Mesendoderm (in vitro differentiated cells): ENCODE measurements at places on chromosomes 3 and 15.

GRCh38 chr3:113304102-113304501, 92.7 kb downstream of the BOC start:
- peak; percentile 66 for DNase-seq
- H3K4me1 ChIP-seq = no peaks in the 10 kb centered on the region
- H3K27me3 ChIP-seq = no peaks in the 10 kb centered on the region
- H3K4me3 ChIP-seq = no peak overlapping the region
- H3K36me3 ChIP-seq = no peaks in the 10 kb centered on the region

DNA sequence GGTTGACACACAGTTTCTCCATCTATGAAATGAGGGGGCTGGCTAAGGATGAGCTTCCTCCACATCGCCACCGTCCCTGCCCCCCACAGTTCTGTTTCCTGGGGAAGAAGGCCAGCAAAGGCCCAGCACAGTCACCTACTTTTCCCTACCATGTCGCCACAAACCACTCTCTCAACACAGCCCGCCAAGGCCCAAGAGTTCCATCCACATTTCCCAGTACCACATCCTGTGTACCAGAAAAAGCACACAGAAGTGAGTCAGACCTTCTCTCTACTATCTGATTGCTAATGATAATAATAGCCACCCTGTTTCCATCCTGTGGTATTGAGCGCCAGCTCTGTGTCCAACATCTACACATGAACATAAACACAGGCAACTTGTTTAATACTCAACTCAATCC, 30.3 kb upstream of the C15orf39 start:
- H3K27me3 ChIP-seq = no peaks in the 10 kb centered on the region
- H3K36me3 ChIP-seq = no peaks in the 10 kb centered on the region
- no peaks in the 10 kb centered on the region for H3K4me1 ChIP-seq
- DNase-seq = no peak
- H3K27ac ChIP-seq = no peak overlapping the region

- no peaks in the 10 kb centered on the region for H3K36me3 ChIP-seq
- no peak overlapping the region for H3K4me3 ChIP-seq
- no peaks in the 10 kb centered on the region for H3K4me1 ChIP-seq
- no peak overlapping the region for H3K27ac ChIP-seq
- H3K27me3 ChIP-seq = no peaks in the 10 kb centered on the region
Observed at GRCh38 chr3:24981309-24981708, 446.8 kb upstream of the RARB start.

- no peak overlapping the region for H3K4me3 ChIP-seq
- no peak for DNase-seq
- peaks cover 1% of the 10 kb centered on the region for H3K36me3 ChIP-seq
- no peaks in the 10 kb centered on the region for H3K4me1 ChIP-seq
- H3K27me3 ChIP-seq = no peaks in the 10 kb centered on the region
- no peak overlapping the region for H3K27ac ChIP-seq
Observed at GRCh38 chr3:120441776-120442175, 9.0 kb downstream of the FSTL1 start.

- no peaks in the 10 kb centered on the region for H3K36me3 ChIP-seq
- DNase-seq = peak; percentile 44
- no peaks in the 10 kb centered on the region for H3K4me1 ChIP-seq
- H3K4me3 ChIP-seq = peak overlapping the region; percentile 91
- no peaks in the 10 kb centered on the region for H3K27me3 ChIP-seq
Observed at GRCh38 chr15:49155834-49156627, 632 bp upstream of the COPS2 start.

DNA sequence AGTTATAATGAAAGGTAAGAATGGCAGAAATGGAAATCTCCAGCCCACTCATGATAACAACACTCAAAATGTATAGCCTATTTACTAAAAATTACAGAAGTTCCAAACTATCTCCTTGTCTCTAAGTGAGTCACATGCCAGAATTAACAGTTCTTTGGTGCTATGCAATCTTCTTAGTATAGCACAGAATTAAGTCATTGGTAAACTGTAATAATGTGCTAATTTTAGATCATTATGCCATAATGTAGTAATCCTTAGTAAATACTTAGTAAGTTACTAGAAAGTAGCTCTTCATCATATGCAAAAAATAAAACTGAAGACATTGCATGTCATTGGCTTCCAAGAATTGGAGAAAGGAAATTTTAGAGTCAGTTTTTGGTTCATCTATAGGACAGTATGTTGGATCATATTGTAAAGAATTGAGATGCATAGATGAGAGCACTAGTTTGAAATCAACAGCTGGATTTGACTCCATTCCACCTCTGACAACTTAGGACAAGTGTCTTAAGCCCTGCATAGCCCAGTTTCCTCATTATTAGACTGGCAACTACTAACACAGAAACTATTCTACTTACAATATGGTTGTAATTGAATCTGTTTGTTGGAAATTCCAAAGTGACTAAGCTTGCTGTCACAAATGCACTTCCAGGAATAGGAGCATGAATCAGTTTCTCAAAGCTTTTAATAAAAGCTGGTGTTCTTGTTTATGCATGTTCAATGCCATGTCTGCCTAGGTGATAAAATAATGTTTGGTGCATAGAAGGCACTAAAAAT, 40.1 kb upstream of the CD47 start:
- H3K4me3 ChIP-seq = no peak overlapping the region
- no peak overlapping the region for H3K27ac ChIP-seq
- H3K27me3 ChIP-seq = no peaks in the 10 kb centered on the region
- no peaks in the 10 kb centered on the region for H3K36me3 ChIP-seq
- no peaks in the 10 kb centered on the region for H3K4me1 ChIP-seq
- no peak for DNase-seq

DNA sequence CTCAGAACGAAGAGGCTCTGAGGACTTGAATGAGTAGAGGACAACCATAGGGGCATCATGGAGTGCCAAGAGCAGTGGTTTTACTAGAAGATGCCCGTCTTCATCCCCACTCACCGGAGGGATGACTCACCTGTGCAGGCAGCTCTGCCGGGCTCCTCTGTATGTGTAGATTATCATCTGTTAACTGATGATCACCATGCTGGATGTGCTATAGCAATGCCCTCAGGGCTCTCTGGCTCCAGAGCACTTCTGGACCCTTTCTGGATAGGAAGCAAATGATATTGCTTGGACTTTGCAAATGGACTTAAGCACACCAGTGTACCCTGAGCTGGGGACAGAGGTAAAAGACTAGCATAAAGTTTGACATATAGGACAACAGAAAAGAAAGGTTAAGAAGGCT, 10.2 kb upstream of the TGFBR2 start:
- no peaks in the 10 kb centered on the region for H3K27me3 ChIP-seq
- DNase-seq = no peak
- no peak overlapping the region for H3K27ac ChIP-seq
- H3K36me3 ChIP-seq = no peaks in the 10 kb centered on the region

- H3K4me1 ChIP-seq = peaks cover 5% of the 10 kb centered on the region
- H3K36me3 ChIP-seq = no peaks in the 10 kb centered on the region
- H3K27ac ChIP-seq = no peak overlapping the region
- no peak overlapping the region for H3K4me3 ChIP-seq
Observed at GRCh38 chr3:127734754-127735473, 62.2 kb downstream of the ABTB1 start.

DNA sequence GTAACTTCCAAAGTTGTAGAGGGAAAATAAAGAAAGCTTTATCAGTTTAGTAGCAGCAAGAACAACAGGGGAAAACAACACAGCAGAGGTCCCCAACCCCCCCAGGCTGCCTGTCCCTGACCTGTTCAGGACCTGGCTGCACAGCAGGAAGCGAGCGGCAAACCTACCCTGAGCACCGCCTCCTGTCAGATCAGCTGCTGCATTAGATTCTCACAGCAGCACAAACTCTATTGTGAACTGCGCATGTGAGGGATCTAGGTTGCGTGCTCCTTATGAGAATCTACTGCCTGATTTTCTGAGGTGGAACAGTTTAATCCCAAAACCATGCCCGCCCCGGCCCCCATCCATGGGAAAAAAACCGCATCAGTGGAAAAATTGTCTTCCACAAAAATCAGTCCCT, 40.3 kb downstream of the USP50 start:
- H3K27ac ChIP-seq = no peak overlapping the region
- no peak overlapping the region for H3K4me3 ChIP-seq
- H3K27me3 ChIP-seq = no peaks in the 10 kb centered on the region
- no peaks in the 10 kb centered on the region for H3K4me1 ChIP-seq
- no peaks in the 10 kb centered on the region for H3K36me3 ChIP-seq
- peak; percentile 57 for DNase-seq

- H3K4me1 ChIP-seq = peaks cover 5% of the 10 kb centered on the region
- no peak overlapping the region for H3K4me3 ChIP-seq
- no peaks in the 10 kb centered on the region for H3K36me3 ChIP-seq
- no peak overlapping the region for H3K27ac ChIP-seq
- no peaks in the 10 kb centered on the region for H3K27me3 ChIP-seq
- no peak for DNase-seq
Observed at GRCh38 chr3:116341899-116342298, 103.4 kb downstream of the LSAMP start.

DNA sequence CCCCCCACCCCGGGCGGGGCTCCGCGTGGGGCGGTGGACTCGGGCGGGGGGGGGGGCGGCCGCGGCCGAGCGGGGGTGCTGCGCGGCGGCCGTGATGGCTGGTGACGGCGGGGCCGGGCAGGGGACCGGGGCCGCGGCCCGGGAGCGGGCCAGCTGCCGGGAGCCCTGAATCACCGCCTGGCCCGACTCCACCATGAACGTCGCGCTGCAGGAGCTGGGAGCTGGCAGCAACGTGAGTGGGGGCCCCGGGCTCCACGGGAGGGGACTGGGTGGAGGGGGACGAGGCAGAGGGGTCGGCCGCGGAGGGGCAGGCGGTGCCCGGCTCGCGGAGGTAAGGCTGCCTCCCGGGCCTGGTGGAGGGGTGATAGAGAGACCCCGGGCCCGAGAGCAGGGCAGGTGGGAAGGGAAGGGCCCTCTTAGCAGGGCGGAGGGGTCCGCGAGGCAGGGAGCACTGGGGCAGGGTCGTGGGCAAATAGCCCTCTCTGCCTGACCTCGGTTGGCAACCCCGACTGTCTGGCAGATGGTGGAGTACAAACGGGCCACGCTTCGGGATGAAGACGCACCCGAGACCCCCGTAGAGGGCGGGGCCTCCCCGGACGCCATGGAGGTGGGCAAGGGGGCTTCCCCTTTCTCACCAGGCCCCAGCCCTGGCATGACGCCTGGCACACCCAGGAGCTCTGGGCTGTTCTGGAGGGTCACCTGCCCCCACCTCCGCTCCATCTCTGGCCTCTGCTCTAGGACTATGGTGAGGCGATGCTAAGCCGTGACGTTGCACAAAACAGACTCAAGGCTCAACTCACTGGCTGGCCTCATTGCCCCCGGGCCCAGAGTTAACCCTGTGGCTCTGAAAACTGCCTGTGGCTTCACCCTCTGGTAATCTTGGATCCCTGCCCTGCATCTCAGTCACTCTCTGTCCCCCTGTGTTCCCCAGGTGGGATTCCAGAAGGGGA, at the start of gene ECE2:
TSS of gene ECE2 (plus strand) at position 62 of the 950 bp plus-strand sequence. CDS start at position 194, 132 bp downstream.
- H3K36me3 ChIP-seq = no peaks in the 10 kb centered on the region
- peaks cover 11% of the 10 kb centered on the region for H3K27me3 ChIP-seq
- H3K4me3 ChIP-seq = no peak within 1 kb of the TSS
- no peaks in the 10 kb centered on the region for H3K4me1 ChIP-seq
- H3K27ac ChIP-seq = no peak within 1 kb of the TSS

- DNase-seq = no peak
- H3K27ac ChIP-seq = no peak overlapping the region
- no peaks in the 10 kb centered on the region for H3K27me3 ChIP-seq
- H3K4me3 ChIP-seq = no peak overlapping the region
- H3K36me3 ChIP-seq = no peaks in the 10 kb centered on the region
Observed at GRCh38 chr15:75992897-75993296, 19.3 kb downstream of the NRG4 start.

- no peak for DNase-seq
- no peaks in the 10 kb centered on the region for H3K36me3 ChIP-seq
- no peak overlapping the region for H3K4me3 ChIP-seq
- no peaks in the 10 kb centered on the region for H3K27me3 ChIP-seq
- no peak overlapping the region for H3K27ac ChIP-seq
- no peaks in the 10 kb centered on the region for H3K4me1 ChIP-seq
Observed at GRCh38 chr15:96311256-96311955, 19.1 kb upstream of the NR2F2 start.

GRCh38 chr15:68650901-68651709, 72.3 kb downstream of the CORO2B start:
- no peak overlapping the region for H3K4me3 ChIP-seq
- peak; percentile 92 for DNase-seq
- H3K4me1 ChIP-seq = no peaks in the 10 kb centered on the region

DNA sequence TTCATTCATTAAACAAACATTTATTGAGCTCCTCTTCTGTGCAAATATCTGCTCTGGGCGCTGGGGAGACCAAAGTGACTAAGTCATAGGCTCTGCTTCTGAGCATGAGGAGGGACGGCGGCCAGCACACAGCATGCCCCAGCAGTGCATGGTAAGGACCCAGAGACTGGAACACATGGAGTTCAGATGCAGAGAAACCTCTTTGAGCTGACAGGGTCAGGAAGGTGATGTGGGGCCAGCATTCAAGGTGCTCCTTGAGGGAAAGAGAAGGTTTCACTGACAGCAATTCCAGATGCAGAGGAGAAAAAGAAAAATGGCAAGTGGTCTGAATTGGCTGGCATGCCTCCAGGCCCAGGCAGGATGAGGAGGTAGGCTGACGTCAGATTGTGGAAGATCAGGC, 234.5 kb downstream of the UACA start:
- H3K4me3 ChIP-seq = no peak overlapping the region
- no peak overlapping the region for H3K27ac ChIP-seq
- no peaks in the 10 kb centered on the region for H3K27me3 ChIP-seq

DNA sequence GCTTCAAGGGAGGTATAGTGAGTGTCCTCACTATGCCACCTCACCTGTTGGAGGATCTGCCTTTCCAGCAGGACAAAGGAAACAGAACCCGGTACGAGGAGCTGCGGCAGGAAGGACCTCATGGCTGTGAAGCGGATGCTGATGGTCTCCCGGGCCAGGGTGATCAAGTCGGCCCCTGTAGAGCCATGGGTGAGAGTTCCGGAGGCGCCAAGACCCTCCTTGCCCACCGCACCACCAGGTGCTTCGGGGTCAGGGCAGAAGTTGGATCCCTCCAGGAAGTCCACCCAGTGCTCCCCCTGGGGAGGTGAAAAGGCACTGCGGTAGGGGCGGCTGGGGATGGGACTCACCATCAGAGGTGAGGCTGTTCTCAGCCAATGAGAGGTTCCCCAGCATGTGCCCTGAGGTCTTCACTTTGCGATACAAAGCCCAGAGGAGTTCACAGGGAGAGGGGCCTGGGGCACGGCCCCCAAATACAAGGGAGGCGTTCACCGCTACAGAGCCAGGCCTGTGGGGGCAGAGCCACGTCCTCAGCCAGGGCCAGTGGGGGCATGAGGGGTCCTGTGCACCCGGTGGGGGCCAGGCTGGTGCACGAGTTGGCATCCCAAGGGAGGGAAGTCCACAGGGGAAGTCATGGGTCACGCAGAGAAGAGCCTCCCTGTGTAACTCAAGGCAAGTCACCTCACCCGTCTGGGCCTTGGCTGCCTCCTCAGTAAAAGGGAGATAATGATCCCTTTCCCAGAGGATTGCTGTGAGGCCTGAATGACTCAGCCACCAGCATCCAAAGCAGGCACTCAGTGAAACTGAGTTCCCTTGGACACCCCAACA, 27.7 kb downstream of the C15orf39 start:
- no peaks in the 10 kb centered on the region for H3K36me3 ChIP-seq
- no peak overlapping the region for H3K4me3 ChIP-seq
